Fibroblast of skin of left quadriceps (primary cell): ENCODE measurements at places on chromosomes 4 and X.

GRCh38 chrX:12363216-12363615, 224.9 kb downstream of the FRMPD4 start:
- no peak for DNase-seq

DNA sequence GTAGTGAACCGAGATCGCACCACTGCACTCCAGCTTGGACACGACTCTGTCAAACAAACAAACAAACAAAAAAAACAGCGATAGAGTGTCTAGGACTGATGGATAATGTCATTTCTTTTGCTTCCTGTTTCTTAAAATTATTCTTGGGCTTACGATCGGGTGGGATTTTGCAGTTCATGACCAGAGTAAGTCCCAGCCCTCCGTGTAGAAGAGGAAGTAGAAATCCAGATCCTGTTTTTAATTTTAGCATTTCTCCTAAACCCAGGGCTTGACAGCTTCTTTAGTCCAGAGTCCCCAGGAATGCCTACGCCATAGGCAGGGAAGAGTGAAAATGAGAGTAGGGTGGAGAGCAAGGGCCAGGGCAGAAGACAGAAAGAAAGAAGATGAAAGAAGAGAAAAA, 94.3 kb downstream of the HPRT1 start:
- DNase-seq: no peak

DNA sequence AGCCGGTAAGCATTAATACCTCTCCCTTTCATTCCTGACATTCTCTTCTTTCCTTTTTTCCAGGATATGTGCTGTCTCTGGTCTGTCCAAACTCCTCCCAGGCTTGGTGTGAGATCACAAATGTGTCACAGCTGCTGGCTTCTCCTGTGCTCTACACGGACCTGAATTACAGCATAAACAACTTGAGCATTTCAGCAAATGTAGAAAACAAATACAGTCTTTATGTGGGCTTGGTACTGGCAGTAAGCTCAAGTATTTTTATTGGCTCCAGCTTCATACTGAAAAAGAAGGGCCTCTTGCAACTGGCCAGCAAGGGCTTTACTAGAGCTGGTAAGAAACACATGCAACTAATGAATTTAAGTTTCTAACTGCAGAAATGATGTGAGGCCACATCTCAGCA, 8.4 kb downstream of the NIPAL1 start:
- no peak for DNase-seq

DNA sequence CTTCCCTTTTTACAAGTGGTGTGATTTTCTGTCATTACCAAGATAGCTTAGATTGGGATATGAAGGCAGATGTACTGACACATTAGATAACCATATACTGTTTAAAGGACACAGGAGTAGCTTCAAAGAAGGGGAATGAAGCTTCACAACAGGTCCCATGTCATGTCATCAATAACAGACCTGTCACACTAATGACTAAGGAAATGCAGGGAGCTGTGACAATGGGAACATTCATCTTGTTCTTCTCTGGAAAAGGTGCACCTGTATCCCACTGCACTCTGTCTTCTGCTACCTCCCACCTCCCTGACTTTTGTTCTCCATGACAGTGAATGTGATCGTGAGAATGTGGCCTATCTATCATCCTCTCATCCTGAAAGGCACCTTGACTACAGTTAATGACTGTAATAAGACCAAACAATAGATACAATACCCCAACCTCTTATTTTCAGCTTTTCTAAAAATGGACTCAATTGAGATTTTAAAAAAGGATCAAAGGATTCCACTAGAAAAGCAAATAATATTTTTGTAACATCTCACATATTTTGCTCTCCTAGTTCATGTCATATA, 472.5 kb downstream of the STPG2 start:
- DNase-seq: no peak

GRCh38 chrX:12673487-12673886, 117.7 kb upstream of the PRPS2 start:
- no peak for DNase-seq

- DNase-seq: no peak
Measured at GRCh38 chr4:68349279-68349648, 626 bp downstream of the YTHDC1 start.

DNA sequence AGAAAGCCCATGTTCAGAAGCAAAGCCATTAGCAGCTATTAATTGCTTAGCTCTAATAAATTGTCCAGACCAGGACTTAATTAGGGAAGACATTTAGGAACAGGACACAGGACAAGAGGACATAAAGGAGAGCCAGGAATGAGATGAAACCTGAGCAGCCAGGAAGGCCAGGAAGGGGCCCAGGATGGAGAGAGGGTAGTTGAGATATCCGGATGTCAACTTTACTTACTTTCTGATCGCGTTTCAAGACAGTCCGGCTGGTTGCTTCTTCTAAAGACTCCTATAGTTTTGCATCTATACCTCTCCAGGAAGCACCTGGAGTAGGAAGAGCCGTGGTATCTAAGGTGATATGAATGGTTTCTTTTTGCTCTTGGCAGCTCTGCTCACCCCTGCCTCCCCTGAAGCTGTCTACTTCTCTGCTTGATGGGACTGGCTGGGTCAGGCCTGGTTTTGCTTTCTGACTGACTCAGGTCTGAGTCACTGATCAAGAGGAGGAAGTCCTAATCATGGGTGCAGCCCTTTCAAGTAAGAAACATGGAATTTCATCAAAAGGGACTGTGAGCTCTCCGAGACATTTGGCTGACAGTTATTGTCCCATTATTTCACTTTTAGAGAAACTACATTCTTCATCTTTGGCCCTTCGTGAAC, 733.3 kb downstream of the RPA4 start:
- peak; percentile 4 for DNase-seq

DNA sequence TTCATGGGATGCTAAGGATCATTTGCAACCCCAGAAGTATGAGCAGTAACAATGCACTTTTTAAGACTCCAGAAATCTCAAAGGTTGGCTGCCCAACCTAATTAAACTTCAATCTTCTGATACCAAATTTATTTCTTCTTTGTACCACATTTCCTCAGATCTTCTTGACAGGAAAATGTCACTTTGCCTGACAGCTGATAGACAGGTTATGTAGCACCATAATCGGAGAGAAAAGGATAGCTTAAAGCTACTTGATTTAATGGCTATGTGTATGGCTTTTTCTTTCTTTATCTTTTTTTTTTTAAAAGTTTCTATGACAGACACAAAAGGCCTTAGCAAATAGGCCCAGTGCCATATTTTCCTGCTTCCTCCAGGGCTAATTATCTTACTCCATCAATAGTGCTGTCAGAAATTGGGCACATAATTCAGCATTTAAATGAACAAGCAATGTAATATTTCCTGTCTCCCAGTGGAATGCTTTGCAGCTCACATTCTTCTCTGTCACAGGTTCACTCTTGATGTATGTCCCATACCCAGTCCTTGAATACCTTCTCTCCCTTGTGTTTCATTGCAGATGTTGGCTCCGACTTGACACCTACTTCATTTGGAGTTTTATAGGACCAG, 795.7 kb downstream of the ADGRL3 start:
- DNase-seq: no peak

- DNase-seq: no peak
Measured at GRCh38 chrX:80354966-80355465, 65.2 kb upstream of the TENT5D start.

- DNase-seq: no peak
Measured at GRCh38 chr4:140626661-140627376, 58.1 kb upstream of the UCP1 start.

- DNase-seq: peak; percentile 1
Measured at GRCh38 chr4:180106122-180106521, 2137.1 kb upstream of the TENM3 start.
